ENCODE measurements at places on chromosomes 6 and 20.

- no peak for DNase-seq
Observed at GRCh38 chr6:149405823-149406765, 6.0 kb downstream of the SUMO4 start.

DNA sequence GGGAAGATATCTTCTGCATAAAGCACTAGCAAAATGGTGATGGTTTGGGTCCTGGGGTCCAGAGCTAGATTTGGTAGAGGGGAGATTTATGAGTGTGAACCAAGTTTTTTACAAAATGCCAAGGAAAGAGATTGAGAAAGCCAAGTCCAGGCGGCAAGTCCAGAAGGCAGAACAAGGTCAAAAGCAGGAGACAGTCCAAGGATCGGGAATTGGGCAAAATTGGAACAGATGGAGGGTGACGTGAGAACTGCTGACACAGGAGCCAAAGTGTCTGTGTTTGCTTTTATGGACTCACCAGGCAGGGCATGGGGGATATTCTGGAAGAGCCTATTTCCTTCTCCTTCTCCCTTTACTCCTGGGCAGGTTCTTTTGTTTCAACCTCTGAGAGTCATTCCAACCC, 4.1 kb downstream of the NHLRC1 start:
- DNase-seq = no peak

DNA sequence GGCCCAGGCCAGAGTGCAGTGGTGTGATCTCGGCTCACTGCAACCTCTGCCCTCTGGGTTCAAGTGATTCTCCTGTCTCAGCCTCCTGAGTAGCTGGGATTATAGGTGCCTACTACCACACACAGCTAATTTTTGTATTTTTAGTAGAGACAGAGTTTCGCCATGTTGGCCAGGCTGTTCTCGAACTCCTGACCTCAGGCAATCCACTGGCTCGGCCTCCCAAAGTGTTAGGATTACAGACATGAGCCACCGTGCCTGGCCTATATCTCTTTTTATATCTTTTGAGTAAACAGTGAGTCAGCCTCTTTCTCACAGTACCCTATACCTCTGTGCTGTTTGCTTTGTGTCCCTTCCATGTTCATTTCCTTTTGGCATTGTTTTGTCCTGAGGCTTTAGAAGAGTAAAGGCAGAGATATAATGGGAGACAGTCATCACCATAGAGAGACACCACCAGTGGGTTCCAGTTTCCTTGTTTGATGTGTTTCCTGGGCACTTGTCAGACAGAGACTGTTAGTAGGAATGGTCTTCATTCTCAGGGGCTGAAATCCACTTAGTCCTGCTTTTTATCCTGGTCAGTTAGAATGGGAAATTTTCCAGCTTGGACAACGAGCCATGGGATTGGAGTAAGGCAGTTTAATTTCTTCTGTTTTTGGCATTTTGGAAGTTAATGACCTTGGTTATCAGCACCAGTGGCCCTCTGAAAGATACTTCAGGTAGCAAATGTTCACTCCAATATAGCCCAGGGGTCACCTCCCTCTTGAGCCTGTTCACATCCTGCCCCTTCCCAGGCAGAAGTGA, 32.2 kb upstream of the ASXL1 start:
- no peak for DNase-seq

DNA sequence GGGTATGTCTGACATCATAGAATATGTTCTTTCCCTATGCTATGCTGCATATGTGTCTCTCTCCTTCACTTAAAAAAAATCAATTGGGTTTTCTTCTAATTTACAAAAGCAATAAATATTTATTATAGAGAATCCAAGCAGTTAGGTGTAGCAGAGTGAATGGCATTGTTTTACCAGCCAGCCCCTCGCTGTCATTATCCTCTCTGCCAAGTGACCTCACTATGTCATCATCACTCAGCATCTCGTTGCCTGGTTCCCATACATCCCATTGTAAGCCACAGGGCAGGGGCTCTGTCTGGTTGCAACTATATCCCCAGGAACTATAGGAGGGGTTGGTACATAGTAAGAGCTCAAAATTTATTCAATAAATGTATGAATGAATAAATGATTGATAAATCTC, 31.3 kb downstream of the KIAA0319 start:
- DNase-seq = no peak

DNA sequence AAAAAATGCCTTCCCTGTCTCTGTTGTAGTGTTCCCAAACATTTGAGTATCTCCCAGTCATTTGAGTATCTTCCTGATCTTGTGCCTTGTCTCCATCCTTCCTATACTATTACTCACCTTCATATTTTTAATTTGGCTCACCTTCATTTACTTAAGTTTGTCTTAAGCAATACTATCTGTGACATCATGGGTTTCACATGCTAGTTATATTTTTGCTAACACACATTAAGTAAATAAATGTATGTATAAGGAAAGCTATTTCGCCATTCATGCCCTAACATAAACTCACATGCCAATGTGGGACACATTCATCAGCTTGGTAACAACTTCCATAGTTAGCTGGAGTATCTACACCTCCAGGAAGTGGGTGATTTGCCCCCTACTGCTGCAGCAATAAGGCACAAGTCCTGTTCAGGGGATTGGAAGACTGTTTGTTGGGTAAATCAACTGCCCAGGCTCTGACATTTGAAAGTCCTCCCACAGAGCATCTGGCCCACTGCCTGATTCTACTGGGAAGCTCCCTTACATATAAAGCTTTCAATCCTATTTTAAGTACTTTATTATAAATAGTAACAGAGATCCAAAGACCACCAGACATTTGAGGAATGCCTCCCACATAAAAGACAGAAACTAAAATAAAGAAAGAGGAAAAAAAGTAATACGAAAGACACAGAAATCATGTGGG, 132.3 kb downstream of the ISM1 start:
- no peak for DNase-seq

- no peak for DNase-seq
Observed at GRCh38 chr6:167100241-167100674, 22.6 kb upstream of the CCR6 start.

- DNase-seq = no peak
Observed at GRCh38 chr6:45432977-45433376, 55.2 kb upstream of the SUPT3H start.

DNA sequence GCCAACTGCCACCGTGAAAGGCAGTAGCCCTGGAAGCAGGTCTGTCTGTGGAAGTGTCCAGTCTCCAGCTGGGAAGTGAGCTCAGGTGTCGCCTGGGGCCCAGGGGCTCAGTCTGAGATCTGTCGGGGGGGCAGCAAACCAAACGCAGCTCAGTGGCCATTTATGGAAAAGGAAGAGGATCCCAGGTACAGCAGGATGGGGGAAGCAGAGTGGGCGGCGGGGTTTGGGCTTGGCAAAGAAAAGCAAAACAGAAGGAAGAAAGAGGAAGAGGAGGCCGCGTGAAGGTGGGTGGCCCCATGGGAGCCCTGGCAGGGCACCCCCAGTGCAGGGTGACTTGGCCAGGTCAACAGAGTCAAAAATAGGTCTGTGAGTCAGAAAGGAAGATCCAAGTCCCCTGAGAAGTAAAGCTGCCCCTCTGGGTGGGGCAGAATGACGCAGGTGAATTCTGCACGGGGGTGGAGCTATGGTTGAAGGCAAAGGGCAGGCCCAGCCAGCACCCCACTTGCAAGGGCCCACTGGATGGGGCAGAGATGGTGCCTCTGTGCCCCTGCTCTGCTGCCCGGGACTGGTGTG, 5.3 kb downstream of the PXDC1 start:
- no peak for DNase-seq

DNA sequence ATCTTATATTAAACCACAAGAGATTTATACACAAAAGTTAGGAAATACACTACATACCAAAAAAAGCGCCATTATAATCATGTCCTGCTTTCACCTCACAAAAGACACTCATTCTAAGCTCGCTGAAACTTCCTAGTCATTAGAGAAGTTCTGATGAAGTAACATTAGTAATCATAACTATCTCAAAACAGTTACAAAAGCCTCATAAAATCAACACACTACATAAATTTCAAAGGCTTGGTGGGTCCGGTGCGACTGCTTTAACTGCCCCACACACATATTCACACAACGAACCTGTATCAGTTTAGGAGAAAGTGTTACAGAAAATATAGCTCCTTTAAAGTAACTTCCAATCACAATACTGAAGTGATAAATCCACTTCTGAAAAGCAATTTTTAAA, 1.9 kb downstream of the PHIP start:
- DNase-seq = no peak

GRCh38 chr20:24791953-24792352, 157.1 kb upstream of the CST7 start:
- no peak for DNase-seq

- DNase-seq = no peak
Observed at GRCh38 chr6:125001684-125002405, 39.6 kb downstream of the RNF217 start.

- DNase-seq = no peak
Observed at GRCh38 chr6:143507358-143508145, 4.0 kb downstream of the FUCA2 start.

DNA sequence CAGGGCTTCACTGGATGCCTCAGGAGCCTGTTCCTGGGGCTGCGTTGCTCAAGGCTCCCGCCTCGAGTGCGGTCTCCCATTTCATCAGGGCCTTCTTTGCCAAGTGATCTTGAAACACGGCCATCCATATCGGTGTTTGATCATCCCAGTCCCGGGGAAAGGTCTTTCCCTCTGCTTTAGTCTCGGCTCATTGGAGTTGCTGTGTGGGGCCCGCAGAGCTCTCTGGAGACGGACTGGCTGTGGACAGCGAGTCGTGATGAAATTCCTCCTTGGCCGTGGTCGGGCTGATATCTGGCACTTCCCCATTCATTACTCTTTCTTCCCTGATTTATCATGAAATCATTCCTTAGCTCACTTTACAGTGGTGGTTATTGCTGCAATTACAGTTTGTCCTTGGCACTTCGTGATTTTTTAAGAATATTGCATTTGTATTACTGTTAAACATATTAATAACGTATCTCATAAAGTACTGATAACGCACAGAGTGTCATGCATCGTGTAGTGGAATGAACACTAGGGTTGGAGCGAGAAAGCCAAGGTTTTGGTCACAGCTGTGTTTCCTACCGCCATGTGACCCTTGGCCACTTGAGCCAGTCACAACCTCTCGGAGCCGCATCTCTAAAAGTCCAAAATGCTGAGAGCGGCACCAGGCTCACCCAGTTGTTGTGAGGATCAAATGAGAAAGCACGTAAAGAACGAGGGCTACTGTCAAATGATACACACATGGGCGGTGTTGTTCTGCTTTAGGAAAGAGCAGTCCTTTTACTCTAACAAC, 71.8 kb downstream of the MTHFD1L start:
- DNase-seq = no peak

DNA sequence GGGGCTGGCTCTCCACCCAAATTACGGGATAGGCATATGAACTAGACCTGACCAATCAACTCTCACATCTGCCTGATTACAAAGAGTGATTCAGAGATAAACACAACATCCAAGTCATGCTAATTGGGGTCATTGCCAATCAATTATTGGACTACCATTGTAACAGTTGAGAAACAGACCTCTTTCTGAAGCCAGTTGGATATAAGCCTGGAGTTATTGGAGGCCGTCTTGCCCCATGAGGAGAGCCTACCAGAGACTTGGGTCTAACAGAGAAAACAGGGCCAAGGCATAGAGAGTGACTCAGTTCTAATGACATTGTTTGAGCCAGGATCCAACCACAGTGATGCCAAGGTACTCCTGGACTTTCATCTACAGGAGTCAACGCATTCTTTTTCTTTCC, 39.4 kb upstream of the HIVEP2 start:
- no peak for DNase-seq

- DNase-seq = no peak
Observed at GRCh38 chr6:143553337-143553736, 41.8 kb upstream of the FUCA2 start.

- no peak for DNase-seq
Observed at GRCh38 chr6:16031278-16031981, 97.5 kb upstream of the MYLIP start.

DNA sequence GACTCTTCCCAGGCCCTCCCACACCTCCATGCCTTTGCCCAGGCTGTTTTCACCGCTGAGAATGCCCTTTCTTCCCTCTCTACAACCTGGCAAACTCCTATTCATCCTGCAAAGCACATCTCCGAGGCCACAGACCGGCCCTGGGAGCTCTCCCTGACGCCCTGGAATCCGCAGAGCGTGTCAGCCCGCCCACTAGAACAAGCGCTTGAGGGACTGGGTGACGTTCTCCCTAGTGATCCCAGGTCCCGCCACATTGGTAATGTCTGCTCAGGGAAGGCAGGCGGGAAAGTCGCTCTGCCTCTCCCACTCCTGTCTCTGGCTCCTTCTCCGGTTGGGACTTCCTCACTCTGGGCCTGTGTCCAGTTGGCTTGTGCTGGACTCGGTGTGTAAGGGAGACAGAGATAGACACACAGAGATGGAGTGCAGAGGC, 61.6 kb downstream of the SRC start:
- DNase-seq = no peak

DNA sequence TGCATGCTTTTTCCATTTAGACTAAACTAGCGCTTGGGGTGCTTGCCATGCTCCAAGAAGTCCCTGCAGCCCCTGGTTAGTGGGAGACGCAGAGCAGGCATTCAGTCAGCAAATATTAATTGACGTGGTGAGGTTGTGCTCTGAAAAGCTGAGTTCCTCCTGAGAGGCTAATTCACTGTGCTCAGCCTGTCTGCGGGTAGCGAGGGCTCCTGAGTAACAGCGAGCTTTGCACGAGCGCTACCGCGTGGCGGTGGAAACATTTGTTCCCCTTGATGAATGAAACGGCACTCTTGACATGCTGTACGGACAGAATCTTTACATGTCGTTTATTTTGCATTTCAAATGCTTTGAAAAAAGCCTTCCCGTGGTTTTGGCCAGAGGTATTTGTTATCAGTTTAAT, 170.6 kb upstream of the AGPAT4 start:
- DNase-seq = no peak

All from NCI-H2107 (cell line).